ENCODE measurements at places on chromosomes 2 and 18.

GRCh38 chr2:236711440-236711839, 141.8 kb downstream of the ACKR3 start:
- no peak for DNase-seq

DNA sequence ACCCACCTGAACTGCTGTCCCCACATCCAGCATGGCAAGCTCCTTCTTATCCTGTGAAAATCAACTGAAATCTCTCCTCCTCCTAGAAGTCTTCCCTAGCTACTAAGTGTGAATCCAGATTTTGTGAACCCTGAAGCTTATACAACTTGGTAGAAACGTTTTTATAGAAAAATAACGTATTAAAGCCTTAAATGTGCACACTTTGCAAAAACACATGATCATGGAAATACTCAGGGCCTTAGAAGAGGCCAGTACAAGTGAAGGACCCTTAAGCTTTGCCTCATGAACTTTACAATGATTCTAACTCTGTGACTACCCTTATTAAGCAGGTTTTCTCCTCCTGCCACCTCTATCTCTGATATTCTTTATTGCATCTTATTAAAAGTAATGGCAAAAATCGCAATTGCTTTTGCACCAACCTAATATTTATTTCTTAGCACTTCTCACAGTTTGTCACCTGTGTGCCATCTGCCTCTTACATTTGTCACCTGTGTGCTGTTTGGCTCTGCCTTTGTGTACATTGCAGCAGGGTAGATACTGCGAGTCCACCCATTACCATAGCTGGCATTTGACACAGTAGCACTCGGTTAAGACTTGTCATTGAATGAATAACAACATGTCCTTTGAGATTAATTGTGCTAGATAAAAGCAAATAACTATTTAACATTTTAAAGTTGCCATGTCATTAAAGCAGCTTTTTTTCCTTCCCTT, 42.2 kb downstream of the FRZB start:
- no peak for DNase-seq

- no peak for DNase-seq
These were observed at the start of gene POMC for GRCh38 chr2:25168256-25169072. POMC (minus strand) TSS chr2:25168580; CDS start chr2:25164772, 3,808 bp downstream.

DNA sequence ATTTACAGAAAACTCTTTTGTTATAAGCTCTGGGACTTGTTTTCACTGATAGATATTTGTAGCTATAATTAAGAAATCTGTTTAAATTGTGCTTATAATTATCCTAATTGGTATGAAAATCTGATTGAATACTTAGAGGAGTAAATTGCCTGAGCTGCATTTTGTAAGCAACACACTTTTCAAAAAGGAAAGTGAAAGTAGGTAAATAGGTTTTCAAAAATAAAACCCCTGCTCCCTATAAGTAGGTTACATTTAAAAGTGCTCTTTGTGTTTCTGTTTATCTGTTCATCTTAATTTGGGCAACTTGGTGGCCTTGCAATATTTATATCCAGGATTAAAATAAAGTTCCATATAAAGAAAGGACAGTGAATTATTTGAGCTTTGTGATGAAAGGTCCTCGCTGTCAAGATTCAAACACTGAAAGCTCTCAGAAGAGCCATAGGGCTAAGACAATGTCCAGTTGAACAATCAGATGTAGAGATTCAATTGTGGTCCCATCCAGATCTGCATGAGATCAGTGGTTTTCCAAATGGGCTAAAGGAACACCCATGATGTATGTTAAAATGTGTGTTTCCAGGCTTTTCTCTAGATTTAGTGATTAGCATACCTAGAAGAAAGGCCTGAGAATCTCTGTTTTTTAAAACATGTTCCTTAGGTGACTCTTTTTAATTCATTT, 371.6 kb downstream of the RPRM start:
- no peak for DNase-seq

- peak; percentile 90 for DNase-seq
These were observed 133.9 kb upstream of the CTAGE1 start for GRCh38 chr18:22551536-22552151.

DNA sequence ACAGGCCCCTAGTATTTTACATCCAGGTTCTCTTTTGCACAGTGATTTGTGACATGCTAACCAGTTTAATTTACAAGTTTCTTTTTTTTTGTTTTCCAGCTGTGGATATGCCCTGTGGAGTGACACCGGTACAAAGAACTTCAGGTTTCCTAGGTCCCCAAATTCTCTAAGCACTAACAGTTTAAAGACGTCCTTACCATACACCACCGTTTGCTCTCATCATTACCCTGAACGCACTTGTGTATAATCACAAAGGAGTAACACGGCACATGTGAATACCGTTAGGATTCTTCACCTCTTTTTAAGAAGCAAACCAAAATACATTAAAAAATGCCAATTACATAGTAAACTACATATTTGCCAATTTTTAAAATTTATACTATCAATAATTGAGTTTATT, 853 bp downstream of the LANCL1 start:
- no peak for DNase-seq

DNA sequence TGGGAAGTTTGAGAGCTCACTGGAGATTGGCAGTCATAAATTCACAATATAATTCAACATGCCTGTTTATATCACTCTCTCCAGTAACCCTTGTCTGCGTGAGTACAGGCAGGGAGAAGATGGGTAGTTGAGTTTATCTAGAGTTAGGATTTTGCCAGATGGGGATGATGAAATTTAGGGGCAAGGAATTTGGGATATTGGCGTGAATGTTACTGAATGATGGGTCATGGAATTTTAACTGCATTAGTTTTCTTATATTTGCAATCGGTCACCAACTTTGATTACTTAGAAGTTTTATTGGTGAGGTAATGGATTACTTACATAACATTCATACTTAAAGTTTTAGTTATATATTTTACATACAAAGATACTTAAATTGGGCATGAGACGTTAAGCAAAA, 35.1 kb downstream of the SANBR start:
- DNase-seq: no peak

DNA sequence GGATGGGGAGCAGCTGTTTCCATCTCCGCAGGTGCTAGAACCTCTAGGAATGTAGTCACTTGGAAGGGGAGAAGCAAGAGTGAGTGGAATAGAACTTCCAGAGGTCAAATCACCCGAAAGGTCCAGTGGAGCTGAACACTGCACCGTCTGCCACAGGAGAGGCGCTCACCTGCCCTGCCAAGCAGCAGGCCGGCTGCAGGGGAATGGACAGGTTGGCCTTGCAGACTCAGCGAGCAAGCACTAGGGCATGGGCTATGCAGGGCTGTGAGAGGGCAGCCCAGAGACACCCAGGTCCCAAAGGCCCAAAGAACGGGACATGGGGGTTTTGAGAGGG, 214.2 kb downstream of the TNS1 start:
- no peak for DNase-seq

- no peak for DNase-seq
These were observed 34.9 kb upstream of the LCLAT1 start for GRCh38 chr2:30412047-30412683.

DNA sequence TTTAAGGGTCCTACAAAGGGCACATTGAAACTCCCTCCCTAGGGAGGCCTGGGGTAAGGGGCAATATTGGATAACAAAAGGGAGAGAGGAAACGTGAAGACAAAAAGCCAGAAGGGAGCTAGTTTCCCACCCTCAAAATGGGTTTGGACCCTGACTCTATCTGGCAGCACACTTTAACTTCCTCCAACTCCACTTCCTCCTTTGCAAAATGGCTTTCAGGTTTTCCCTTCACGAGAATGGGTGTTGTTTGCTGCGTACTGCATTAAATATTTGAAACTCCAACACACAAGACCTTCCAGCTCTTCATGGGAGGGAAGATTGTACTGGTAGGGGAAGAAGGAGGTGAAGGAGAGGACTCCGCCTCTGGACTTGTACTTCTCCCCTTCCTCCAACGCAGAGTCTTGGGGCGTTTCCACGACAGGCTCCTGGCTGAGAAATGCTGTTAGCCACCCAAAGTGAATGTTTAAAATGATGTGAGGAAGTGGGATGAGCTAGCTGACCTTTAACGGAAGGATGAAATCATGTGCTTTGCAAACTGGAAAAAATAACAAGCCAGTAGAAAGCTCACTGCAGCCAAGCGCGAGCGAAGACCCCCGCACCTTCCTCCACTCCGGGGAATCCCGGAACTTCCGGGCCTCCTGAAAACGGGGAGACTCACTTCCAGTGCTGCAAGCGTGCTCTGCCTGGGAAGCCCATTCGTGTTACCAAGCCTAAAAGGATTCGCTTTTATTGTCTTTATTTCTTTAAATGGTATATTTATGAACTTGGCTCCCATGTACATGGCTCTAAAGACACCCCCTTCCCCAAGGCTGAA, 85.6 kb downstream of the VIT start:
- no peak for DNase-seq

GRCh38 chr18:72866442-72866900, 1.3 kb downstream of the NETO1 start:
- DNase-seq: no peak

DNA sequence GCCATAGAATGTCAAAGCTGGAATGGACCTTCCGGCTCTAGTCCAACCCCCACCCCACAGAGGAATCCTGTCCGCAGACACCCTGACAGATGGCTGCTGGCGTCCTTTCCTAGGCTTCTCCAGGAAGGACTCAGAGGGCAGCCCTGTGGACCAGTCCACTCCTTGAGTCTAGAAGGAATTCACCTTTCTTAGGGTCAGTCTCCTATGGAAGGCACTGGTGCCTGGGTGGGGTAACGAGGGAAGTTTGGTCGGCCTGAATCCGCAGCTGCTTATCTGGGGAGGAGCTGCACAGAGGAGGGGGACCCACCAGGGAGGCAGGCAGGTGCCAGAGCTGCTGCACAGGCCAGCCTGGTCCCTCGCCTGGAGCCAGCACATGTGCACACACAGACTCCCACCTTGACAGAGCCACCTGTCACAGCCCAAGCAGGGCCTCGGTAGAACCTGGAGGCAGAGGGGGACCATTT, 2.5 kb downstream of the DNMT3A start:
- no peak for DNase-seq

GRCh38 chr2:99636144-99637034, 146.6 kb upstream of the REV1 start:
- DNase-seq: no peak

GRCh38 chr2:181073896-181074295, 93.5 kb downstream of the UBE2E3 start:
- no peak for DNase-seq

DNA sequence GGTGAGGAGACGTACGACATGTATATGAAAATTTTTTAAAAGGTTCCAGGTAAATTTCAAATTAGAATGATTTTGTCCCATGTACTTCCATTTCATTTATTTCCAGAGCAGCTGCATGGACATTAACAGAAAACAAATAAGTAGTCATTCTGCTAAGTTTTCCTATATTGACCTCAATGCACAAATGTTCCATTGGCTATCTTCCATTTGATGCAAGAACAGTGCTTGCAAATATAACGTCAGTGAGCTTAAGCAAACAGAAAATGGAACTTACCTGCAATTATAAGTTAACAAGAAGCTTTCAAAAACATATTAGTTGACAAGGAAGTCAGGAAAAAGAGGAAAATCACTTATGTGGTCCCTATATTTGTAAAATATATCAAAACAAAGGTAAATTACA, 16.6 kb downstream of the PAIP2B start:
- DNase-seq: no peak

- DNase-seq: no peak
These were observed 57.7 kb downstream of the MRPL35 start for GRCh38 chr2:86256982-86257381.

Measured in SW 1271 (cell line).